ENCODE measurements at places on chromosomes 3 and 15. TPM values are rescaled to one million over a fixed set of nuclear protein-coding genes. Genes with fewer than 3 reads are reported as not detected.

BNC1 gene
- 0.47 TPM for polyA plus RNA-seq

GP9 gene
- polyA plus RNA-seq, result not detected

MAPKAPK3 gene
- polyA plus RNA-seq, result 15.8 TPM

MGLL gene
- polyA plus RNA-seq, result 14.0 TPM

FGD5 gene
- 11.5 TPM for polyA plus RNA-seq
